Stimulated activated CD4-positive, alpha-beta T cell treated with anti-CD3 and anti-CD28 coated beads, Interleukin-15, amount 100 ng/mL, for 1 hour (primary cell): ENCODE measurements at places on chromosomes 7 and 10.

- no peak for DNase-seq
Observed at GRCh38 chr7:120725376-120726039, 132.4 kb downstream of the TSPAN12 start.

DNA sequence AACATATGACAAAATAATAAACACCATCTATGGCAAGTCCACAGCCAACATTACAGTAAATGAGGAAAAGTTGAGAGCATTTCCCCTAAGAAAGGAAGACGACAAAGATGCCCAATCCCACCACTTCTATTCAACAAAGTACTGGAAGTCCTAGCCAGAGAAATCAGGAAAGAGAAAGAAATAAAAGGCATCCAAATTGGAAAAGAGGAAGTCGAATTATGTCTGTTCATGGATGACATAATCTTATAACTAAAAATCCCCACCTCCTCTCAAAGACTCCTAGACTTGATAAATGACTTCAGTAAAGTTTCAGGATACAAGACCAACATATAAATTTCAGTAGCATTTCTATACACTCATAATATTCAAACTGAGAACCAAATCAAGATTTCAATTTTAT lies 288.5 kb upstream of the POT1 start:
- no peak for DNase-seq

DNA sequence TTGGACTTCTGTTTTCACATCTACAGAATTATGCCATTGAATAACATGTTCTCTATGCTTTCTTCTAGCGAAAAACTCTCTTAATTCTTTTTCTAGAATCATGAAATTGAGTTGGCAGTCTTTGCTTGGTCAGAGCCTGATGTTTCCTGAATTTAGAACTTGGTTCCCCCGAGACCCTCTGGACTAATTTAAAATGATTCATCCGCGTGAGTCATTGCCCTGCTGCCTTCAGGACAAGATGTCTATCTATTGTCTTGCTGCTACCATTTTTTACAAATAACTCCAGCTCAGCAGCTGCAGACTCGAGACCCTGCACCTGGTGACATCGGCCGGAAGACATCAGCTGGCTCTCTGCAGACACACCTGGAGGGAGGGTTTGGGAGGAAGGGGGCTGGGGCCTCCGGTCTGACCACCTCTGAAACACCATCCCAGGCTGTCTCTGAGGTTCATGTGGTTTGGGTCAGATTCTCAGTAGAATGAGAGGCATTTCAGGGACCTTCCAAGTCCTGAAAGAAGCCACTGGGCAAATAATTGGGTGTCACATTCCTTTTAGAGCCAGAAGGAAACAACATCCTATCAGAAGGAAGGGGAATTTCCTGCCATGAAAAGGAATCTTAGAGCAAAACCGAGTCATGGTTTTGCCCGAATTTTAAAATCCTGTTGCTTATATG lies 20.9 kb upstream of the KLF6 start:
- DNase-seq, result no peak

DNA sequence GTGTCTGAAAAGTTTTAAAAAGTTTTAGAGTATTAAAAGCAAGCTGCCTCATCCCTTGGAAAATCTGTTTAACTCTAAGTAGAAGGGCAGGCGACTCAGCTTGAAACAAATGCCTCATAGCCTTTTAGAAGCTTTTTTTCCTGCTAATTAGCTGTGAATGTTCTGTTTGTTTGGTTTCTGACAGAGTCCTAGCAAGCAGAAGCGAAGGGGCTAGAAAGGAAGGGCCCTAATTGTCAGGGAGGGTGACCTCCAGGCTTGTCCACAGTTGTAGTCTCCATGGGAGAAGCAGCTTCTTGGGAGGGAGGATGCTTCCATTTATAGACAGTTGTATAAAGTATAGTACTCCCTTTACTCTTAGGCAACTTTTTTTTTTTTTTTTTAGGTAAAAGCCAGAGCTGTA lies 90.9 kb downstream of the DNAJC1 start:
- no peak for DNase-seq

GRCh38 chr10:61338146-61338545 lies 115.0 kb downstream of the TMEM26 start:
- no peak for DNase-seq

- DNase-seq, result no peak
Observed at GRCh38 chr10:89644691-89644966, 413 bp downstream of the PANK1 start.

DNA sequence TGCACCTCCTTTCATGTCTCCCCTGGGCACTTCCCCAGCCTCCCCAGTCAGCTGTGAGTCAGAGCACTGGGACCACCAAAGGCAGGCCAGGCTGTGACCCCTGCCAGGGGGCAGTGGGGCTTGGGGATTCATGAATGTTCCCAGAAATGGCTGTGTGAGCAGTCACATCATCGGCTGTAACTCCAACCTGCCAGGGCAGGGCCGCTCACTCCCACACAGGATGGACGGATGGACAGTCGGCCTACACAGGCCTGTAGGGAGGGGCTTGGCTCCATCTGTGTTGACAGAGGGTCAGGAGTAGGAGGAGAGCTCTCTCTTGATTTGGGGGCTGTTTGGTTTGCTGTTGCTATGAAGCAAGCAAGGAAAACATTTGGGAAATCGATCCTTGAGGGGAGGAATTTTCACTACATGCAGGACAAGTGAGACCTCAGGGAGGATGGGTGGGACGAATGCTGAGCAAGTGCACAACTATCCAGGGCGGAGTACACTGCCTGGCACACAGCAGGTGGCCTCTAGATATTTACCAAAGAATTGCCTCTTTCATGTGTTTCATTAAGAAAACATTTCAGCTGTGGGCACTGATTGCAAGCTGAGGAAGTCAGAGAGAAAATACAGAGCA lies 2.9 kb upstream of the IGFBP1 start:
- DNase-seq, result no peak
